Activated CD8-positive, alpha-beta memory T cell treated with anti-CD3 and anti-CD28 coated beads for 24 hours (primary cell): ENCODE measurements at places on chromosomes 4 and X.

DNA sequence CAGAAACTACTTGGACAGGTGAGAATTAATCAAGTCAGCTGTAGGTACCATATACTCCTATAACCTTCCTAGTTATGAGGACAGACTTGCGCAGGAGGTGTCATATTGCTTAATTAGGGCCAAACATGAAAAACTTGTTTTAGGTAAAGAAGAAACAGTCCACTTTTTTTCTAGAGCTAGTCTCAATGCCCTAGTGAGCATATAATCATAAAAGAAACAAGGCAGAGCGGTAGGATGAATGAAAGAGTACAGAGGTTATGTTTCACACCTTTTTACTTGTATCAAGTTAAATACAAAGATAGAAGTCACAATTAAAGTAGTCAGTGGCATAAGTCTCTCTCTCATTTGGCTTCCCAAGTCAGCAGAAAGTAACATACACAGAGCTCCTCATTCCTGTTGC, 88.9 kb downstream of the RPS6KA6 start:
- DNase-seq = no peak

DNA sequence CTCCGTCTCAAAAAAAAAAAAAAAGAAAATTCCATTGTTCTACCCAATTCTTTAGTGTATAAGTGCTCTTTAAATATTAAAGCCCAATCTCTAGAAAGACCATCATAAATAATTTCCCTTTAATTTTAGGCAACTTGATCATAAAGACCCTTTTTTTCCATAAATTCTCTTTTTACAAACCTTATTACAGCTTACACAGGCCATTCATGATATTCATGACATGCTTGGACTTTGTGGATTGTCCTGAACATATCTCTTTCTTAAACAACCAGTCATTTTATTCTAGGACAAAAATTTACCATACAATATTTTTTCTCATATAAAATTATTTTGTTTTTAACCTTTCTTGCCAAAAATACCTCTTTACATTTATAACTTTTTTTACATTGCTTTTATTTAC, 30.5 kb downstream of the TLR8 start:
- DNase-seq = no peak

- no peak for DNase-seq
Measured at GRCh38 chr4:71406459-71406963, 67.7 kb downstream of the SLC4A4 start.

- no peak for DNase-seq
Measured at GRCh38 chr4:3225071-3225850, 23.7 kb upstream of the MSANTD1 start.

DNA sequence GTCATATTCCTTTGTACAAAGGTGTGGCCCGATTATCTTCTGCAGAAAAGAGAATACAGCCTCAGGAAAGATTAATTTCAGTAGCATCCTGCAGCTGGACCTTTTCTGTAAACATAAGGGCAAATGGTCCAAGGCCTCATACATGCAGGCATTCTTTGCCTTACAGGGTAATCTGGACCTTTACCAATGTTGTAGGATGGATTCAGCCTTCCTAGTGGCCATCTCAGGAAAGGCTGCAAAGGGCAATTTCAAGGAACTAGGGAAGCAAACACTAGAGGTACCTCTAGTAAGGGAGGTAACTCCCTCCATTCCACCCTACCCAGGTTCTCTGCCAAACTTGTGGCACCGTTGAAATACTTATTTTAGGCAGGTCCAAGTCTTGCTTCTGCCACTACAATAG, 43.0 kb downstream of the UGT2B28 start:
- DNase-seq = no peak

DNA sequence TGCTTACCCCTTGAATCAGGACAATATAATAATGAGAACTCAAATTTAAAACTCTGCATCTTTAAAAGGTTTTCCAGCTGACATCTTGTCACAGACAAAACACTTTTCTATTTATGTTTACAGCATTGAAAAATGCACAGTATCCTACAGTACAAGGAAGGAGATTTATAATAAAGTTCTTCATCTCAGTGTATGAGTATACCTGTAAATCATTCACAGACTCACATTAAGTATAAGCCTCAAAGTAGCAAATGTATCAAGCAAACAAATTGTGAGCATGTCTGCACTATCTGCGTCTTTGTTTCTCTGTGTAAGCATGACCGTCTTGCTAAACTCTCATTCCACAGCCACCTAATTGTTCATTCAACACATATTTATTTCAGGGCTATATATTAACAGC, 52.8 kb downstream of the PPP1R2C start:
- no peak for DNase-seq

- no peak for DNase-seq
Measured at GRCh38 chr4:70594196-70594595, 2.1 kb downstream of the AMBN start.

GRCh38 chr4:87019898-87020297, 85.1 kb downstream of the AFF1 start:
- DNase-seq = no peak

GRCh38 chrX:118862979-118863378, 39.4 kb downstream of the ZCCHC12 start:
- no peak for DNase-seq

GRCh38 chrX:139211568-139212182, 318.9 kb upstream of the F9 start:
- no peak for DNase-seq

GRCh38 chr4:98679738-98680137, 21.3 kb upstream of the TSPAN5 start:
- DNase-seq = no peak

- peak; percentile 89 for DNase-seq
Measured at GRCh38 chr4:102344520-102344953, 745 bp downstream of the SLC39A8 start.

DNA sequence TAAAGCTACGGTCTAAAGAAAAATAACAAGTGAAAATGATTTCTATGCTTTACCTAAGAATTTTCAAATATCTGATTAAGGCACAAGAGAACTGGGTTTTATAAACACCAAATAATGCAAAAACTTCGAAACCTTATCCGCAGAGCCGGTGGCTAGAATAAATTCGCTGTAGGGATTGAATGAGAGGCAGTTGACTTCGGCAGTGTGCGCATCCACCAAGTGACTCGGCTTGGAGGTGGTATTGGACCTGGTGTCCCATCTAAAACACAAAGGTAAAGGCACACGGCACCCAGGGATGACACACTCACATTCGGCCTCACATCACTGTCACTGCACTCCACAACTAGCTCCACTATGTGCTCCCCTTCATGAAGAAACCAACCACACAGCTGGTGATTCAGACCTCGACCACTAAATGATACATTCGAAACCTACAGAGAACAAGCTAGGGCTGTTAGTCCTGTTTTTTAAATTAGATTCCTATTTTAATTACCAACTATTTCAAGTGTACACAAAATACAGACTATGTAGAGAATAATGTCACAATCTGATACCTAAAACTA, 17.5 kb downstream of the RBBP7 start:
- no peak for DNase-seq

- DNase-seq = peak; percentile 93
Measured at GRCh38 chrX:154368630-154369448, 5.6 kb downstream of the FLNA start.

- no peak for DNase-seq
Measured at GRCh38 chr4:116639070-116639577, 446.3 kb downstream of the TRAM1L1 start.

DNA sequence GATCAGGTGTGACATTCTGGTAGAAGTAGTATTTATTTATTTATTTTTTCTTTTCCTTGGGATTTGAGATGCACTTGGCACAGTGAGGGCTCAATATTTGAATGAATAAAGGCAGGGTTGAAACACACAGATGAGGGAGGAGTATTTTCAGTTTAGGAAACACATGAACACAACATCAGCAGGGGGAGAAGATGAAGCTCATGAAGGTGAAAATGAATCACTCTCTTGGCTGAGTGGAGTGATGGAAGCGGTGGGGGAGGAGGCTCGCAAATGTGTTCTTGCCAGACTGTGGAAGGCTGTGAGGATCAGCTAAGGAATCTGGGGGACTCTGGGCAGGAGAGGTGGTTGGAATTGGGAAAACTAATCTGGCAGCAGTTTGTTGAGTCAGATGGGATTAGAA, 55.3 kb downstream of the ARHGAP10 start:
- no peak for DNase-seq

GRCh38 chrX:3712870-3713224, 602 bp downstream of the PRKX start:
- DNase-seq = peak; percentile 77

DNA sequence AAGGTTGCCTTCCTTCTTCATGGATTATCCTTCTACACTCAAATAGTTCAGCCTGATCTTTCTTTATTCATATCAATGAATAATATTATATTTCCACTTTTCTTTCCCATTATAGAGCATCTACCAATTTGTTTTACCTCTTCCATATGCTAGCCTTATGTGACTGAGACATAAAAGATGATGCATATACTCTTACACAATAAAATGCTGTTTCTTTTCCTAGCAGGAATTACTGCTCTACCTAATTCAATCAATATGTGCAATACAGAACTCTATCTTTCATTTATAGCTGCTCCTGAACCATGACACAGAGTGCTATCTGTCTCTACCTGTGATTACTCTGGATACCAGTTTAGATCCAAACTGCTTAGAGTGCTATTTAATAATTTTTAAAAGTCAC, 2334.0 kb downstream of the PCDH7 start:
- no peak for DNase-seq

- DNase-seq = no peak
Measured at GRCh38 chr4:102610476-102610875, 109.3 kb downstream of the NFKB1 start.

GRCh38 chr4:96016634-96017299, 176.9 kb downstream of the PDHA2 start:
- no peak for DNase-seq

- DNase-seq = peak; percentile 78
Measured at GRCh38 chr4:56655209-56655626, 25.9 kb downstream of the HOPX start.

DNA sequence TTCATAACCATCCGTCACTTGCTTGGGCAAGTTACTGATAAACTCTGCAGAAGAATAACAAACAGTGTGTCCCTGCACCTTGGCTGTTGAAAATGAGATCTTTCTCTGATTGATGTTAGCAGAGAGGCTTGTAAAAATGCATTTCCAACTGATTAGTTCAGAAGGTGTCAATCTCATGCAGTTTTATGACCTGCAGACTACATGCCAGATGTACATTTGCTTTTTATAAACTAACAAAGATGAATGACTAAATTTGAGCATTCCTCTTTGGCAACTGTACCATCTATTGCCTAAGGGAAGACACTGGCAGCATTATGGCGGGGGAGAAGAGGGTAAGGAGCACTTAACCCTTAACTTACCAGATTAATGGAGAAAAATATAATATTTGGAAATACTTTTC, 192.8 kb downstream of the DCTD start:
- DNase-seq = no peak

DNA sequence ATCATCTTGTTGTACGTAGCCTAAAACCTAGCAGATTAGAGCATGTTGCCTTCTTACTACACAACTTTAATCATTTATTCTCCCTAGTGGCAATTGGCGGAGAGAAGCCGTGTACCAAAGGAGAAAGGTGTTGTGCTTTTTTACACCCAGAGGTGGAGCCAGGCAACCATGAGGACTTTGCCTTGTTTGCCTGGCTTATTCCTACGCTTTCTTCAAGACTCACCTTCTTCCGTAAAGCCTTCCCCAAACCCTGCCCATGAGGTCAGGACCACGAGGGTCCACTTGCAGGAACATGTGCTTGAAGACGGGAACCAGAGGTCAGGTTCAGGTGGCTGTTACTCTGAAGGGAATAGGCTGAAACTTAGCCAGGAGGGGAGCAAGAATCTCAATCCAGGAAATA, 290.5 kb downstream of the RAB28 start:
- no peak for DNase-seq

GRCh38 chr4:25904748-25905082, 9.3 kb upstream of the SMIM20 start:
- no peak for DNase-seq

- no peak for DNase-seq
Measured at GRCh38 chr4:121738780-121739535, 26.0 kb downstream of the SMIM43 start.

DNA sequence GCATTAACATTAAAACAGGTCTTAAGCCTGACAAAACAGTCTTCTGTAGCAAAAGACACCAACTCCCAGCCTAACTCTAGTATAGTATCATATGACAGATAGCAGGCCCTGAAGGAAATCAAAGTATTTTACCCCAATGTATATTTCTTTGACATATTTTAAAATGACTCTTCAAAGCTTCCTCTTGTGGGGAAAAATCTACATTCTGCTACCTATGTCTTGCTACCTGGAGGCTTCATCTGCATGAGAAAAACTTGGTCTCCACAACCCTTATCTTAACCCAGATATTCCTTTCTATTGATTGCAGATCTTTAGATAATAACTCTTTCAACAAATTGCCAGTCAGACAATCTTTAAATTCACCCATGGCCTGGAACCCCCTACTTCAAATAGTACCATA, 1620.4 kb downstream of the PCDH7 start:
- DNase-seq = no peak

DNA sequence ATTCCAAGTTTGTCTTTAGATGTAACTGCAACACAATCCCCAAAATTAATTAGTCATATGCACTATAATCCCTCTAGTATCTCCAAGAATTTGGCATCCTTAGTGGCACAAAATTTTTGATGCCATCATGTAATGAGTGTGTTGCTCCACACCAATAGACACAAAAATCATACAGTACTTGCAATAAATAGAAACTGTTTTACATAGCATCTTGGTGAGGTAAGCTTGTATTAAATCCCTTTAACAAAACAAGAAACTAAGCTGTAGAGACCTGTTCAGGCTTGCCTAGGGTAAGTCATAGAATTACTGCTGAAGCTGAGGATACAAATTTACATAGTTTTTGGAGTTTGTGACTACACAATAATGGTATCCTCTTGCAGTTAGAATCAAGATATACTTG, 64.5 kb upstream of the PRSS12 start:
- DNase-seq = no peak

- DNase-seq = no peak
Measured at GRCh38 chr4:76311896-76312331, 5.4 kb downstream of the STBD1 start.

DNA sequence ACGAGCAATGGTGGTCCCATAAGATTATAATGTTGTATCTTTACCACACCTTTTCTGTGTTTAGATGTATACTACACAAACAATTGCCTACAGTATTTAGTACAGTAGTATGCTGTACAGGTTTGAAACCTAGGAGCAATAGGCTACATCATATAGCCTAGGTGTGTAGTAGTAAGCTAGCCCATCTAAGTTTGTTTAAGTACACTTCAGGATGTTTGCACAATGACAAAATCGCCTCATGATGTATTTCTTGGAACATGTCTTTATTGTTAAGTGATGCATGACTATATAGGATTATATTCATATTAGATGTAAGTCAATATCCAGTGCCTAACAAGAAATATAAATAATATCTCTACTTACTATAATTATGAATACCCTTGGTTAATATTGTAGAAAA, 104.6 kb downstream of the SLC10A6 start:
- no peak for DNase-seq

DNA sequence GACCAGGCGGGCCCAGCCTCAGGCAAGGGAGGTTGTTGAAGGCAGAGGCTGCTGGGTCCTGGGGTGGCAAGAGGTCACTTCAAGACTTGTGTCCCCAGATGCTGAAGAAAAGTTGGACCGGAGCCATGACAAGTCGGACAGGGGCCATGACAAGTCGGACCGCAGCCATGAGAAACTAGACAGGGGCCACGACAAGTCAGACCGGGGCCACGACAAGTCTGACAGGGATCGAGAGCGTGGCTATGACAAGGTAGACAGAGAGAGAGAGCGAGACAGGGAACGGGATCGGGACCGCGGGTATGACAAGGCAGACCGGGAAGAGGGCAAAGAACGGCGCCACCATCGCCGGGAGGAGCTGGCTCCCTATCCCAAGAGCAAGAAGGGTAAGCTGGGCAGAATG, 4.4 kb downstream of the PQBP1 start:
- DNase-seq = no peak
